ENCODE measurements at places on chromosomes 2 and 18.
A peak's percentile ranks its signal among the peaks of the same experiment; 100 is the strongest.

DNA sequence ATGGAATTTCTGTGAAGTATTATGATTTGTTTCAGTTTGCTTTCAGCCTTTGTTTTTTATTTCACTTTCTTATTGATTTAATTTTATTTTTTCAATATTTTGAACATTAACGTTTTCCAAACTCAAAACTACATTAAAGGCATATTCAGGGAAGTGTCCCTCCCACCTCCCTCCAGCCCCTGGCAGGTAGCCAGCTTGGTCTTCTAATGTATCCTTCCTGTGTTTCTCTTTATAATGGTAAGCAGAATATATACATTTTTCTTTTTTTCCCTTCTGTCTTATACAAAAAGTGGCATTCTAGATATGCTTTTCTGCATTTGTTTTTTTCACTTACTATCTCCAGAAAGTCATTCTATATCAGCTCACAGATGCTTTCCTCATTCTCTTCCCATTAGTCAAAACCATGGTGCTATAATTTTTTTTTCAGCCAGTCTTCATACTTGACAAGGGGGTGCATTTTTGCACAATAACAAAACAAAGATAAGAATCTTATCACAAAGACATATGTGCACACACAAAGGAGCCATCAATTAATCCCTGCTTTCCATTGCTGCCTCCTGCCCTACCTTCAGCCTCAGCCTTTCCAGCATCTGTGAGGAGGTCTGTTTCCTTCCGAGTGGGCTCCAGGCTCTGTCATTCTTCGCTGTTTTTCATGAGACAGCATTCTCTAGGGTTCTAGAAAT, 33.7 kb upstream of the TMEM177 start:
- DNase-seq = no peak

- DNase-seq = no peak
Observed at GRCh38 chr18:12248926-12249720, 5.0 kb upstream of the CIDEA start.

GRCh38 chr18:31280502-31280901, 37.5 kb upstream of the DSG1 start:
- no peak for DNase-seq

- DNase-seq = peak; percentile 8
Observed at GRCh38 chr2:170587922-170588321, 127.2 kb upstream of the SP5 start.

GRCh38 chr2:160689441-160689840, 195.8 kb upstream of the RBMS1 start:
- no peak for DNase-seq

DNA sequence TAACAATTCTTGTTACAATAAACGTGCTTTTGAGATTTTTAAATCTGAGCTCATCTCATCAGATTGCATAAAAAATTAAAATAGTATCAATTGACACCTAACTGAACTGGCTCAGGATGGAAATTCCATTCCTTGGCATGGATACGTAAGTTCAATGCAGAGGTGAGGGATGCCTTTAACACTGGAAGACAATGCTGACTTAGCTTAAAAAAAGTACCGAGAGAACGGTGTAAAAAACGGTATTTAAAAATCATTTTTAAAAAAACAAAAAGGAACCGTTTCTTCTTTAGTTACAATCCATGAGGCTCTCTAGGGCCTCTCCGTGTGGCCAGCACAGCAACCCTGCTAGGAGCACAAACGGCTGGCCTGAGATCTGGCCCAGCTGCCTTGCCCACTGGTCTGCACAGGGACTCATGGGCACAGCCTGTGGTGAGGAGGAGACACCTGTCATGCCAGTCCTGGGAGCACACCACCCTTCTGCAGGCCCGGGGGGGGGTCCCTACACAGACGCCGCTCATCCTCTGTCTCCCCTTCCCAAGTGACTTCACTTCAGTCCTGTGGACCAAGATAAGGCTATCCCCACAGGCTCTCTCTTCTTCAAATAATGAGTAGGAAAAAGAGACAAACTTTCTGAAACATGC, 45.2 kb downstream of the FAM168B start:
- DNase-seq = no peak

DNA sequence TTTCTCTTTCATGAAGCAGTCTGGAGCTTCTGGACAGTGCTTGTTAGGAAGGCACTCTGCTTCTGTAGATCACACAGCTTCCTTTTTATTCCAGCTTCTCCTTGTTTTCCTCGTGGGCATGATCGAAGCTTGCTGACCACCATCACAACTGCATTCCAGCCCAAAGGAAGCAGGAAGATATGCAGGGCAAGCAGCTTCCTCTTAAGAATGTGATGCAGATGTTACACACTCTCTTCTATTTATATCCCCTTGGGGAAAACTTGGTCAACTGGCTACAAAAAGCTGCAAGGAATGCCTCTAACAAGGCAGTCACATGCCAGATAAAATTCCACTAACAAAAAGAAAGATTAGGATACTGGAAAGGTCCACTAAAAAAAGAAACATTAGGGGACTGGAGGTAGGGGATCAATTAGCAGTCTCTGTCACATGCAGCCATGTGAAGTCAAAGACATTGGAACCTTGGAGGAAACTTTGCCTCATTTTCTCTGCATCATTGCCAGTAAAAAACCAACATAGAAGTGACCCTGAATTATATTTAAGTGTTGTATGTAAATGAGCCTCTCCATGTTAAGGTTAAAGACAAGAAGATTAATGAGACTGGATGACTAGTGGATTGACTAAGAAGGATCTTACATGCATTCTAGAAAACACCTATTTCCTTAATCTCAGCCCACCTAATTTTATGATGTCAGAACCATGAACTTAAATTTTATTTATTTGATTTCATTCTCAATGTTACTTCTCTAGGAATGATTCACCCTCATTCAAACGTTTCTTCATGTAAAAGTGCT, 98.3 kb downstream of the NAB1 start:
- DNase-seq = no peak

- DNase-seq = peak; percentile 2
Observed at GRCh38 chr18:55001394-55002024, 42.2 kb upstream of the CCDC68 start.

DNA sequence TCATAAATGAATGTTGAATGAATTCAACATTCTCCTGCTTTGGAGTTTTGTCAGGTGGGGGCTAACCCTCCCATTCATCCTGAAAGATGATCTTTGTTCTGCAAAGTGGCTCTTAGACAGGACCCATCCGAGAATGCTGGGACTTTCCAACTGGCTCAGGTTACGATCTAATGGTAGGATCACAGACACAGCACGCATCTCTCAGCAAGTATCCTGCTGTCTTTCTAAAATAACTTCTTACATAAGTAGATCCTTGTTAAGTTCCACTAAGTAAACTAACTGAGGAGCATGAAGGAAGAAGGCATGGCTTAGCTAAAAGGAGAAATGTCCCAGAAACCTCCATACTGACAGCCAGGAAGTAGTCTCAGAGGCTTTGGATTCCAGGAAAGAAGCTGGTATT, 23.7 kb downstream of the CYP27A1 start:
- DNase-seq = no peak

GRCh38 chr18:76209597-76209996, 285.4 kb downstream of the ZNF516 start:
- DNase-seq = peak; percentile 59

- no peak for DNase-seq
Observed at GRCh38 chr18:52937840-52938239, 597.8 kb downstream of the DCC start.

DNA sequence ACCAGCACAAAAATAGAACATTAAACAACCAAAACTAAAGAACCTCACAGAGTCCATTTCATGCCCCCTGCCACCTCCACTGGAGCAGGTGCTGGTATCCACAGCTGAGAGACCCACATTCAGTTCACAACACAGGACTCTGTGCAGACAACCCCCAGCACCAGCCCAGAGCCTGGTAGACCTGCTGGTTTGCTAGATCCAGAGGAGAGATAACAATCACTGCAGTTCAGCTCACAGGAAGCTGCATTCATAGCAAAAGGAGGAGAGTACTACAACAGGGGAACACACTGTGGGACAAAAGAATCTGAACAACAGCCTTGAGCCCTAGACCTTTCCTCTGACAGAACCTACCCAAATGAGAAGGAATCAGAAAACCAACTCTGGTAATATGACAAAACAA, 326.7 kb downstream of the METTL4 start:
- DNase-seq = no peak

DNA sequence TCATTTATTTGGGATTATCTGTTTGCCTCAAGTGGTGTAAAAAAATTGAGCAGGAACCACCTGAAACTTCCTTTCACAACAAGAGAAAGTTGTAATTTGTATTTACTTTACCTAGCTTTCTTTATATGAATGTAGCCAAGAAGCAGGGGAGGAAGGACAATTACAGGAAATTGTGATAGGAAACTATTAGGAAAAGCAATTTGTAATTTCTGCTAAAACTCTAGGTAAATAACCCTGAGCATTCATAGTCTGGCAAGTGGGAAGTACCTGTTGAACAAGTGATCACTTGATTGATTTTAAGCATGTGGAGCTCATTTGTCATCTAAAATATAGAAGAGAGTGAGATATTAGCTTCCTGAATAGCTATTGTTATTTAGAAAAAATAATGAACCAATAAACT, 5.0 kb downstream of the TFPI start:
- DNase-seq = no peak

GRCh38 chr2:79511320-79511951, 1.4 kb upstream of the CTNNA2 start:
- DNase-seq = peak; percentile 20

DNA sequence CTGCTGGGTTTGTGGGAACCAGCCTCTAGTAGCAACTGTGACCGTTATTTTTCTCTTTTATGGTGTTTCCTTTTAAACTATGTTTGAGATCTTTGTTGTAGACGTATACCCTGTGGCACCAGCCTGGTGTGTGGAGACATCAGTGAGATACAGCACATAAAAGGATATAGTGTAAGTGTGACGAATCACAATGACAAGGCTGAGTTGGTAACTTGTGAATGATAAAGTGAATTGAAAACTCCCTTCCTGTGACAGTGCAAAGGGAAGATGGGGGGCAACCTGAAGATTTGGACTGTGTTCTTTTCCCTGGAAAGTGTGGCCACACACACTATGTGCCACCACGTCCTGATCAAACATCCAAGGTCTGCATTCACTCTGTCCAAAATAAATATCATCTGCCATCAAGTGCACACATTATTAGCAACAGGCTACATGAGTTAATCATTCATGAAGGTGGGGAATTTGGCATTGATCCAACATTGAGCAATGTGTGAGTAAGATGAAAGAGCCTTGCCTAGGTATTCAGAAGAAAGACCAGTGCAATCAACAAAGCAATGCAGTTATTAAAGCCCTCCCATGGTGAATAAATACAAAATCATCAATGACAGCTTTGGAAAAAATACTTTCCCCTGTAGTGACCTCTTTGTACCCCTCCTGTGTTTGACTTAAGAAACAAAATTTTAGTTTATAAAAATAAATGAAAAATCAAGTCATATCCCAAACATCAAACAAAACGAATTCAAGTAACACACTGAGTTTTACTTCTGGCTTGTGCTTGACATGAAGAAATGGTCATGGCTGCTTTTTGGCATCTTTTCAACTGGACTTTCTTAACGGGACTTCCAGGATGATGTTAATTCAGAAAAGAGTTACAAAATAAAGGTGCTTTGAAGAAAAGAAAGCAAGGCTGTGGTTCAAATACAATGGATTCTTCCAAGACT, 1280.5 kb upstream of the ZEB2 start:
- peak; percentile 69 for DNase-seq

DNA sequence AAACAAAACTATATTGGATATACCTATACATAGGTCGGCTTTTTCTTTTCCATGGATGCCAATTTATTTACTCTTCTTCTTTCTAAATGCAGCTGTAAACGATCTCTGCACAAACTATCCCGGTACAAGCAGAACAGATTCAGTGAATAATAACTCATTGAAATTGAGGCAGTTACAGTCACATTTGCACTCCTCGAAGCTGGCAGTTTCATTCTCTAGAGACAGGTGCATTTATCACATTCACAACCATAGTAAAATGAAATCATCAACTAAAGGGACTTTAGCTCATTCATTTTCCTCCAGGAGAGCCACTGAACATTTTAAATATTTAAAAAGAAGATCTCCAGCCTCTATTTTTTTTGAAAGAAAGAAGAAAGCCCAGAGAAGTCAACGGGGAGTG, 551.7 kb downstream of the LRP1B start:
- DNase-seq = no peak

- no peak for DNase-seq
Observed at GRCh38 chr18:32096946-32097345, 5.3 kb downstream of the RNF138 start.

GRCh38 chr18:80037300-80037699, 3.1 kb downstream of the RBFA start:
- DNase-seq = no peak

- no peak for DNase-seq
Observed at GRCh38 chr2:229627728-229628127, 86.6 kb downstream of the DNER start.

DNA sequence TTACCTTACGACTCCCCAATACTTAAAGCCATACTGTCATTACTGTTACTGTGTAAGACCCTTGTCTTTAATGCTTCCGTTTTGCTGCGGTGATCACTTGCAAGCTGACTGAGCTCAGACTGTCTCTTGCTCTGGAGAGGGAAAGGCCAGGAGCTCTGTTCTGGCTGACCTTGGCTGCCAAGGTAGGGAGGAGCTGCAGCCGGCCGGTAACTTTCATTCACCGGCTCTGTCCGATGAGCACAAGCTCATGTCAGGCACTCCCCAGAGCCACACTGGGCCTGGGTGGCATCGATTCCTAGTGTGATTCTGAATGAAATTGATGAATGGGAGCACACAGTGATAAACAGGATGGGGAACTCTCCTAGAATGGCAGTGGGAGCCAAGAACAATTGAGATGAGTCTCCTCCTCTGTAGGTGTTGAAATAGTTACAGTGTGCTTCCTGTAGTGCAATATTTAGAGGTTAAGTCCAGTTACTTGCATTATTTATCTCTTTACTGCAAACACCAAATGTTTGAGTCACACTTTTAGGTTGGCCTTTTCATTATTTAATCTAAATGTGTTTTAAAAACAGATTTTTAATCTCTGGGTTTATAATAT, 100.9 kb downstream of the ATP9B start:
- DNase-seq = peak; percentile 5

- DNase-seq = no peak
Observed at GRCh38 chr2:37377187-37377532, 32.7 kb downstream of the QPCT start.
